NCI-H524 treated with DMSO at 0.1 percent for 48 hours (cell line): ENCODE measurements at places on chromosomes 5 and 9.

- DNase-seq: no peak
These were observed 85.2 kb downstream of the MRPS27 start for GRCh38 chr5:72234868-72235267.

- no peak for DNase-seq
These were observed 159.1 kb downstream of the ERCC6L2 start for GRCh38 chr9:96034553-96035122.

DNA sequence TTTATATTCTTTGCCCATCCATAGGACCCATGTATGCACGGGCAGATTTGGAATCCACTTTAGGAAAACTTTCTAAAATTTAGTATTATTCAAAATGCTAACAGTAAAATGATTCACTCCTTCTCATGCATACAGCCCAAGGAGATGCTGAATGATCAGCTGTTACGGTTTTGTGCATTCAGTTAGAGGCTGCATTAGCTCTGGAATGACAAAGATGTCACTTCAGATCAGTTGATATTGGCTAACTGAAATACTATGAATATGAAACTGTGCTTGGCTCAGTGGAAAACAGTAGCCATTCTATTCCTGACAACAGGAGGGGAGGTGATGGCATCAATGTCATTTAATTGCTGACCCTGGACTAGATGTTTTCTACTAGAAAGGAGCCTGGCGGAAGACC lies 560.7 kb downstream of the ZNF608 start:
- no peak for DNase-seq

GRCh38 chr5:135313405-135313804 lies 85.6 kb downstream of the MACROH2A1 start:
- no peak for DNase-seq

DNA sequence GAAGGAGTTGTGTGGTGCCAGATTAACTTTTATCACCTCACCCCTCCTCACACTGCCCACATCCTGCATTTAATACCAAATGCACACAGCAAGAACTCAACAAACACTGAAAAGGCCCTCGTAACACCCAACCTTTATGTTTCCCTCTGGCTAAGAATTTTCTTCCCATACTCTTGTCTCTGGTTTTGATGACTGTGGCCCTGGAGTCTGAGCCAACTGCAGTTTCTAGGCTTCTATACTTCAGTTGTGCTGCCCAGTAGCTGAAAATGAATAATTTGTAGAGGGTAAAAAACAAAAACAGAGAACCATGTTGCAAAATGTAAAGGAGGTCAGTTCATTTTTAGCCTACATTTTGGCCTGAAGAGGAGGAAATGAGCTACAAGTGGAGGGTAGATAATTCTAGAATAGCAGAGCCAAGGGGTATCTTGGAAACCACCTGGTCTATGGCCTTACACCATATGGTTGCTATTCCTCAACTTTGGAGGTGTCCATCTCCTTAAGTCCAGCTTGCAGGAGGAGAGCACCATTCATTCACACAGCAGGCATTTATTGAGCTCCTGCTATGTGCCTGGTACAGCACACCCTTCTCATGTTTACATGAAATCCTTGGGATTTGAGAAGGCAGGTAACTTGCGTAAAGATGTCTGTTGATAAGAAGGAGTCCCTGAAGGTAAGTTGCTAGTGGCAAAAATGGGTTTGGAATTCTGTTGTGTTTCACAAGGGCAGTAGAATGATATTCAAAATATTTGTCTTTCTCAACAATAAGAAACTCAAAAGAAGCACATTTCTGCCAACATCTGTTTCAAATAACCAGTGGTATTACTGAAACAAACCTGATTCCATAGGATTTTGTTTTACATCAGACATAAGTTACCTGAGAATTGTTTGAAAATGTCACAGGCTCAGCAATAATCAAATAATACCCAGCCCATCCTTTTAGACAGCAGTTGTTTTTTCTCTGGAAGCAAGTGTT lies 83.8 kb upstream of the TNFAIP8 start:
- no peak for DNase-seq

- no peak for DNase-seq
These were observed 154.4 kb downstream of the EPB41L4A start for GRCh38 chr5:112264666-112265065.

- no peak for DNase-seq
These were observed 7.1 kb upstream of the TEX48 start for GRCh38 chr9:114688909-114689610.

- DNase-seq: no peak
These were observed 118.6 kb downstream of the FBXL17 start for GRCh38 chr5:108263338-108263737.

DNA sequence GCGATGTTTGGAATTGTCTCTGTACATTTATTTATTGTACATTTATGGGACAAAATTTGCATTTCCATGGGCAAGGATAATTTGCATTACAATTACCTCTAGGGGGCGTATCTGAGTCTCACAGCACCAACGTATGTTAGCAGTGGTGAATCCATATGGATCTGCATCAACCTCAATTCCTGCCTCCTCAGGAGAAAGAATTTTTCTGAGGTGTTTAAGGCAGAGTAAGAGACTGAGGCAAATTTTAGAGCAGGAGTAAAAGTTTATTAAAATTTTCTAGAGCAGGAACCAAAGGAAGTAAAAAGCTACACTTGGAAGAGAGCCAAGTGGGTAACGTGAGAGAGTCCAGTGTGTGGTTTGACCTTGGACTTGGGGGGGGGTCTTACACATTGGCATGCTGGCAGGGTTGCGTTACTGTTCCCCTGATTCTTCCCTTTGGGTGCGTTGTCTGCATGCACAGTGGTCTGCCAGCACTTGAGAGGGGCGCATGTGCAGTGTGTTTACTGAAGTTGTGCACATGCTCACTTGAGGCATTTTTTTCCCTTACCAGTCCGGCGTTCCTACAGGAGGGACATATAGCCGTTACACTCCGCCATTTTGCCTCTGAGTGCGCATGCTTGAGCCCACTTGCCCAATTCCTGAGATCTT lies 21.0 kb upstream of the RAB14 start:
- DNase-seq: peak; percentile 24

DNA sequence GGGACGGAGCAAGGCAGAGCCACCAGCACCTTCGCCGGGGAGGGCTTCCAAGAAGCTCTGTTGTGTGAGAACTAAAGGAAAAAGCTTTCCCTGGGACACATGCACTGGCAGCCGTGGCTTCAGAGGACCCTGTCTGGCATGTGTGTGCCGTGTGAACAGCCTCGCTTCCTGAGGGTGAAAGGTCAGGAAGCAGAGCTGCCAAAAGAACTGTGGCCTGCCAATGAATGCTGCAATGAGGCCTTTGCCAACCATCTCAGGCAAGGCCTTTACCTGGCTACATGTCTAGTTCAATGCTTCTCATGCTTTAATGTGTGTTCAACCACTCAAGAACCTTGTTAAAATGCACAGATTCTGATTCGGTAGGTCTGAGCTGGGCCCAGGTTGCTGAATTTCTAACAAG lies 53.5 kb downstream of the NIPSNAP3B start:
- DNase-seq: no peak

GRCh38 chr5:135386096-135386495 lies 12.9 kb downstream of the MACROH2A1 start:
- DNase-seq: no peak

- no peak for DNase-seq
These were observed 817.8 kb downstream of the MTRR start for GRCh38 chr5:8686707-8687106.

- DNase-seq: no peak
These were observed 2.8 kb downstream of the SMIM33 start for GRCh38 chr5:139473565-139473964.

DNA sequence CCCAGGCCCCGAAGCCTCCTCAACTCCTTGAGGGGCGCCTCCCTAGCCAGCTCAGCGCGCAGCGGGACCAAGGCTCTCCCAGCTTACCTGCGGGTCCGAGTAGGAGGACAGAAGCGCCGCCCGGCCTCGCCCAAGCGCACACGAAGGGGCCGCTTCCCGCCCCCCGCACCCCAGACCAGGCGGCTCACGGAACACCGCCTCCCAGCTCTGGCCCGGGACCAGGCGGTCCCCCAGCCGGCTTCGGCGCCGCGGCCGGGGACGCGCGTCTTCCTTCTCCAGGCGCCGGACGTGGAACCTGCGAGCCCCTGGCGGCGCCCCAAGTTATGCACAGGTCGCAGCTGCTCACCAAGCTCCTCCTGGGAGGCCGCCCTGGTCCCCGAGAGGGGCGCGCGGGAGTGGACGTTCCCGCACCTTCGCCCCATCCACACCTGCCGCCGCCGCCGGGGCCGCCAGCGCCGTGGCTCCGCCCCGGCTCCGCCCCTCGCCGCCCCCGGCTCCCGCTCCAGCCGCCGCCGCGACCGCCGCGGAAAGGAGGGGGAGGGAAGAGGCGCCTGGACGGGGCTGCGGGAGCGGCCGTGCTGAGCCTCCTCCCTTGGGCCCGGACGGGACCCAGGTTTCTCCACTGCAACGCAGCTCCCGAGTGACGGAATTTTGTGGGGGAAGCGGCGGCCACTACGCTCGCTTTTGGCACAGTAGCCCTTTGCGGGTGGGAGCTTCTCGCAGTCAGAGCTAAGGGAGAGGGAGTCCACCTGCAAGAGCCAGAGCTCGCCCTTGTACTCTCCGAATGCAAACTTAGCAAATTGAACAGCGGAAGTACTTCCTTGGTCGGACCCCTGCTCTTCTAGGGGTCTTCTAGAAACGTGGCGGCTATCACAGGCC lies 77.5 kb upstream of the IFNE start:
- no peak for DNase-seq

GRCh38 chr9:85603936-85604335 lies 137.8 kb downstream of the AGTPBP1 start:
- DNase-seq: no peak

DNA sequence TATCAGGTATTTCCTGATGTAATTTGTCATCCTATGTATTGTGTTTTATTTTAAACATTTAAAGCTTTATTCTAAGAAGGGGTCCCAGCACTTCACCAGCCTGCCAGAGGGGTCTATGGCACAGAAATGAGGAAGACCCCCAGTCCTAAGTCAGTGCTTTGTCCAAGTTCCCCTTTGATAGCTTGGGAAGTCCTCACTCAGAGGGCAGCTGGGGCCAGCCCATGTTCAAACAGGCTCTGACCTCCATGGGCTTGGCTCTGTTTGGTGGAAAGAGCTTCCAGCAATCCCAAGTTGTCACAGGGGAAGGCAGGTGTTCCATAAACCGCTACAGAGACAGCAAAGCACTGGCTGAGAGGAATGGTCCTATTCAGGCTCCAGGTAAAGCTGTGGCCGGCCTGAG lies 26.6 kb upstream of the AKNA start:
- DNase-seq: no peak

GRCh38 chr5:122352331-122352730 lies 40.3 kb downstream of the SNCAIP start:
- no peak for DNase-seq

DNA sequence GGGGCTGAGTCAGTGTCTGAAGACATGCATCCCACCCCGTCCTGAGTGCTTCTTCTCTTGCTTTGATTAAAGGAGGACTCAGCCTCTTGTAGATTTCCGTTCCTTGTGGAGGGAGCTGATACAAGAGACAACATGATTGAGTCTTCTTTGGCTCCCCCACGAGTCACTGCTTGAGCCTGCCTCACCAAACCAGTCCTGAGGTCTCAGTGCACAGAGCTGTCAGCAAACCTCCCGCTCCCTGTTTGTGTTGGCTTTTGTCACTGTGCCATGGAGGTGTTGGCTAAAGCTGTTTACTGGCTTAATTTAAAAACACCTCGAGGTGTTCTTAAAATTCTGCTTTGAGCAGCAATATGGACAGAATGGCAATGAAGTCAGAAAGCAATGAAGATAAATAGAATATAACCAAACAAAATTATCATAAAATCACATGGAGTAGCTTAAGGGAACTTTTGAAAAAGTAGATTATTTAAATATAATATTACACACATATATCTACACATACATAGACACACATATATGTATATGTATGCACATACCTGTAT lies 234.1 kb upstream of the ANKRD55 start:
- DNase-seq: no peak

DNA sequence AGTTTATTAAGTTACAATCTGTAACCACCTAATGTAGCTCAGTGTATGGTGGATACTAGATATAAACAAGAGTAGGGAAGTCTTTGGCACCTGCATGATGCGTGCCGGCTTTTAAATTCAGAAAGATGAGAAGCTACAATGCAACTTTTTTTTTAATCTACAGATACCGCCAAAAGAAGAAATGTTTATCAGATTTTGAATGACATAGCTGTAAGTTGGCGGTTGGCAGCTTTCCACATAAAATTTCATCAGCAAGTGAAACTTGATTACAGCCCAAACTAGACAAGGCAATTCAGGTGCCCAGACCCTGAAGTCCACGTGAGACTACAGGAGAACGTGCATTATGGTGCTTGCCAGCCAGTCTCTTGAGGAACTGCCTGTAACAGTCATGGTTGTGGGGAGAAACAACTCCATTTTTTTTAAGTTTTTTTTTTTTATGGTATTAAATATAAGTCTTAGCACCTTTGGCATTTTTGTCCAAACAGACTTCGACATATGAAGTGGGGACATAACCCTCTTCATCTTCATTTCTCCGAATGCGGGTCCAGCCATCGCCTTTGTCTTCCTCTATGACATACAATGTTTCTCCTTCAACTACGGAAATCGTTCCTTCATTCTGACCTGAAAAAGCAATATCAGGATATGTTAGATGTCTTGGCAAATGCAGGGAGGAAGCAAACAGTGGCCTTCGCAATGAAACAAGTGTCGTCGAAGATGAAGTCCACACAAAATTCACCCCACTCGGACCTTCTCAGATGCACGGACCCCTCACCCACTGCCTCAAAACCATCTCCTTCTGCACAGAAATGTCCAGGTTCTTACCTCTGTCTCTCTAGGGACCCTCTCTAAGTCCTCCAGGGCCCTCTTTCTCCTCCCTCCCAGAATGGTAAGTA lies 60.4 kb downstream of the USP20 start:
- DNase-seq: no peak

DNA sequence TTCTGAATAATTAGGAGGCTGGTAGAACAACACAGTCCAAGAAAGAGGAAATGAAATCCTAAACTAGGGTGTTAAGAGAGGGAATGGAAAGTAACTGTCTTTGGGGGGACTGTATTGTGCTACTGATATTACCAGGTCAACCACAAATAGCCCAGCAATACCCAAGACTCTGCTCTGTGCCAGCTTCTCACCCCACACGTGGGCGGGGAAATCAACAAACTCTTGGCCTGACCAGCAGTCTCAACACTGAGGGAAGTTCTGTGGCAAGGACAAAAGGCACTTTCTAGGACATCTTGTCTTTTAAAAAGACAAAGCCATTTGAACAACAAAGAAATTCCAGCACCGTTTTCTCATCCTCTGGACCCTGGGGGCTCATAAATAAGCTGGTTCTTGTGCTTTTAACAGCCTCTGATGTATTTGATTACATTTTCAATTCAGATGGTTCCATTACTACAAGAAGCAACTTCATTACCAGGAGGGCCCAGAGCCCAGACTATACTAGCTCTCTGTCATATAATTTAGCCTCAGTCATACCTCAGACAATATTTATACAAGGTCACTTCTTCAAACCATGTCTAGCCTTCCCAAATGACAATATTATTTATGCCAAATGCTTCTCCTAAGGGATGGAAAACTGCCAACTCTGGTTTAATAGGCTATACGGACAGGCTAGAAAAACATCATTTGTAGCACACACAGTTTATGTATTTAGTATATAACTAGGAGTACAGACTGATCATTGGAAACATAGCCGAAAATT lies 297.8 kb downstream of the CWC27 start:
- no peak for DNase-seq
